ENCODE measurements at places on chromosomes 12 and 14. TPM values are rescaled to one million over a fixed set of nuclear protein-coding genes. Genes with fewer than 3 reads are reported as not detected.

The DAO gene
- not detected for total RNA-seq

DNA sequence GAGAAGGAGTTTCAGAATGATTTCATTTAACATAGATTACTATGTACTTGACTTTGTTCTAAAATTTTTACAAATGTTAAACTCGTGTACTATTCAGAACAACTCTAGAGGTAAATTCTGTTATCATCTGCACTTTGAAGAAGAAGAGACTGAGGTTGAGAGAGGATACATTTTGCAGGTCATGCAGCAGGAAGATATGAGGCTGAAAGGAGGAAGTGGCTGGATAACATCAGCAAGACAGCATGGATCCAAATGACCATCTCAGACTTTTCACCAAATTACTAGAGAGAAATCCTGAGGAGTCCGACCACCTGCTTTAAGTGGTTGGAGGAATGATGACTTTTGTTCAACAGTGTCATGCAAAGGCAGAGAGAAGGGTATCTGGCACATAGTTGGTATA, 84.9 kb downstream of the ASCL4 start:
- DNase-seq = no peak

- DNase-seq = no peak
These were observed 150.4 kb upstream of the MAX start for GRCh38 chr14:65252482-65253255.

DNA sequence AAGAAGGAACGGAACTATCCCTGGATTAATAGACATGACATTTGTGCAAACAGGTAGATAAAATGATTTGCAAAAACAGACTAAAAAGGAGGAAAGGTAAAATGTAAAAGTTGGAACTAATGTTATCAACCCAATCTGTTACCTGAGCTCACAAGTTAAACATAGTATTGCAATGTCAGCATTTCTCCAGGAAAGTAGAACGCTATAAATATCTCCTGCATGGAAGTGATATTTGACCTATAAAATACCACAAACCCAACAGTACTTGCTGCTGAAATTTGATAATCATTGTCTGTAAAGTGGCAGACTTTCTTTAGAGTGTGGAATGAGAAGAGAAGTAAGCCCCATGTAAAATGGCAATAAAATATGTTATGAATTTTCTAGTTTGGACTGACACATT, 1435.7 kb downstream of the LRFN5 start:
- no peak for DNase-seq

- DNase-seq = peak; percentile 11
These were observed 61.3 kb downstream of the ARF6 start for GRCh38 chr14:49954171-49954631.

DNA sequence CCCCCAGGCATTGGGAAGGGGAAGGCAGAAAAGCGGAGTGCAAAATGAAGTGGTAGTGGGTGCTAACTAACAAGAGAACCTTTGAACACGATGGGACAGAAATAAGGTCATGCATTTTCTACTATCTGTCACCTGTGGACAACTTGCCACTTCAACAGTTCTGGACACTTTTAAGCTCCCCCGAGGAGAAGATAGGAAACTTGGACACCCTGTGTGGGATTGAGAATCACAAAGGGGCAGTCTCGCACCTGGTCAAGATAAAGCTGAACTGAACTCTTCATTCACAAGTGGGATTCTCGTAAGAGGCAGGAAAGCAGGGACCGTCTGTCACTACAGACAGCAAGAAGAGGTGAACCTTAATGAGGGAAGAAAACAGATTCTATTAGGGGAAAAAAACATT, 51.6 kb downstream of the EIF2S3B start:
- no peak for DNase-seq

DNA sequence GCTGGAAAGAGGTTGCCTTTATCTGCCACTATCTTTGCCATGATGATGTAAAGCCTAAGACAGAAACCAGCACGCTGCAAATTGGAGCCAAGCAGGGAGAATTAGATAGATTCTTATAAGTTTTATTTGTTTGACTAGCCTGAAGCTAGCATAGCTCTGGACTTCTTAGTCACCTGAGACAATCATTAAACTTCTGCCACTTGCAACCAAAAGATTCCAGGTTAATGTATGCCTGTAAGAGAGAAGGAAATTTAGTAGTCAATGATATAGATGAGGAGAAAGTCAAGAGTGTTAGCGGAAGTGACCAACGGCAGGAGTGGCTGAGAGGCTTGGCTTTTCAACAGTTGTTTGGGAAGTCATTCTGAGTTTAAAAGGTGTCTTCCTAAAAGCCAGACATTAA, 1106.6 kb downstream of the VRK1 start:
- DNase-seq = no peak

- DNase-seq = no peak
These were observed 29.7 kb downstream of the NOS1 start for GRCh38 chr12:117331691-117332090.

The OTUB2 gene
- not detected for total RNA-seq

DNA sequence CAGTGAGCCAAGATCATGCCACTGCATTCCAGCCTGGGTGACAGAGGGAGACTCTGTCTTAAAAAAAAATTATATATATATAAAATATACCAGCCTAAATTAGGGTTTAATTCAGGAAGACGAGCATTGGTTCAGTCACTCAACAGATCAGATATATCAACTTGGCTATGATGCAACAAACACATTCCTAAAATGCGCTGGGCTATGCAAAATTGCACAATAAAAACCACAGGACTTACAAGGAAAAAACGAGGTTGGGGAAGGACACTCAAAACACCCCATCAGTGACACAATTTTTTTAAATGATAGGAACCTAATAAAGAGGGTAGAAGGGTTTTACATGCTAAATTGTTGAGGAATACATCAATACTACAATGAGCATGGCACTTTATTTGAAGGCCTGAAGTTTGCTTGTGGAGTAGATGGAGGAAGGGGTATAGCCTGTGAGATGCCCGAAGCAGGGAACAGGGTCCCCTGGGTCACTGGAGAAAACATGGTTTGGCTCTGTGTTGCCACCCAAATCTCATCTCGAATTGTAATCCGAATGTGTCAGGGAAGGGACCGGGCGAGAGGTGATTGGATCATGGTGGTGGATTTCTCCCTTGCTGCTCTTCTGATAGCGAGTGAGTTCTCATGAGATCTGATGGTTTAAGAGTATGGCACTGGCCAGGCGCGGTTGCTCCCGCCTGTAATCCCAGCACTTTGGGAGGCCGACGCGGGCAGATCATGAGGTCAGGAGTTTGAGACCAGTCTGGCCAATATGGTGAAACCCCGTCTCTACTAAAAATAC, 71.2 kb downstream of the TNFAIP2 start:
- DNase-seq = no peak

The GPR68 gene
- not detected for total RNA-seq

GRCh38 chr14:67961676-67962075, 142.1 kb downstream of the RAD51B start:
- no peak for DNase-seq

The TCP11L2 gene
- 39.1 TPM for total RNA-seq

- no peak for DNase-seq
These were observed 1.5 kb downstream of the COX16 start for GRCh38 chr14:70357985-70358384.

DNA sequence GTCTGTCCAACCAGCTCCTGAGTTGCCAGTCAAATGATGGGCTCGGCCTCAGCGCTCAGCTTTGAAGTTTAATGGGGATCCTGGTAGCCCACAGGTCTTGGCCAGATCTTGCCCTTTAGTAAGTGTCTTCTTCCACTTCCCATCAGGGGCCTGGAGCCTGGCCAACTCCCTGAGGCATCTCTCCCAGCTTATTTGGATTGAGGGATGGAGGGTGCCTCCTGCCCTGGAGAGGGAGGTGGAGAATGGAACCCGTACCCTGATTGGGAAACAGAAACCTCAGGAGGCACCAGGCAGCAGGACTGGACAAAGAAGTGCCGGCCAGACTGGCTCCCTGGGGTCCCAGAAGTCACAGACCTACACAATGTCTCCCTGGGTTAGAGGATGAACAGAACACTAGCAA, 40.5 kb upstream of the LTBP2 start:
- DNase-seq = no peak

DNA sequence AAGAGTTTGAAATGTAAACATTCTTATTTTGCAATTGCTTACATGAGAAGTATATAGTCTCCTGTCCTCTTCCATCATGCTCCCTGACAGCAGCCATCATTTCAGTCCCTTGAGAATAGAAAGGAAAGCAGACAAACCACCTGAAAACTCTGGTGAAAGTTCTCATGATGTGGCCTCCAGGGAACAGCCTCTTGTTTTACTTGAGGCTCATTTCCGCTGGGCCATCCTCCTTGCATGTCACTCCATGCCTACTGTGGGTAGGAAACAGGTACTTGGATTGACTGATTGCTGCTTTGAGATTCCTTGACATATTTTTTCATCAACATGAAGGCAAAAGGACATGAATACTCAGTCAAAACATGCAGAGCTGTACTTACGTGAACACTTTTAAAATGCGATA, 6.0 kb downstream of the SYT1 start:
- no peak for DNase-seq

DNA sequence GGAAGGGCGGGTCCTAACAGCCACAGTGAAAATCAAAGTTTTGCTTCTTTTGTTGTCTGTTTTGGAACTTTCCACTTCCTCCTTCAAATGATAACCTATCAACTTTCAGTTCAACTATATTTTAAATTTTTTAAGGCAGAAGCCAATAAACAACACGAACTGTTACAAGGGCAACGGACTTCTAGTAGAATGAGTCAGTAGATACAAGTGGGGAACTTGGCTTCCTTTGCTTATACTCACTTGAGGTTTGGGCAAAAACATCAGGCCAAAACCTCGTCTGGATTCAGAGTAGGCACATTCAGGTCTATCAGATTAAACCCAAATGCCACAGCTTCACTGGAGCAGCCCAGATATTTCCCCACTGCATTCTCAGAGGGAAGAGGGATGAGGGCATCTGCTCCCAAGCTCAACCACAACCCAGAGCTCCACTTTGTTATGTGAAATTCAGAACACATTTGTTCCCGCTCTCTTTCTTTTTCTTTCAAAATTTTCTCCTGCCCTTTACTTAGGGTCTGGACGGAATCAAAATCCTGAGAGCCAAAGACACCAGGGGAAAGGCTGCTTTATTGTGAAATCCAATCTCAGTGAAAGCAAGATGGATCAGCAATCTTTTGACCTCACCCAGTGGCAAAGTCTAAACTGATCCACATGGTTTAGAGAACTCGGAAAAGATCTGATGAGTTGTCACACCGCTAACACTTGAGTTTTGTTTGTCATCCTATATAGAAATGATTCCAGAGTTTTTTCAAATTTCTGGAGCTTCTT, 152.5 kb upstream of the BTG1 start:
- no peak for DNase-seq

The FGD4 gene
- 60.3 TPM for total RNA-seq

DNA sequence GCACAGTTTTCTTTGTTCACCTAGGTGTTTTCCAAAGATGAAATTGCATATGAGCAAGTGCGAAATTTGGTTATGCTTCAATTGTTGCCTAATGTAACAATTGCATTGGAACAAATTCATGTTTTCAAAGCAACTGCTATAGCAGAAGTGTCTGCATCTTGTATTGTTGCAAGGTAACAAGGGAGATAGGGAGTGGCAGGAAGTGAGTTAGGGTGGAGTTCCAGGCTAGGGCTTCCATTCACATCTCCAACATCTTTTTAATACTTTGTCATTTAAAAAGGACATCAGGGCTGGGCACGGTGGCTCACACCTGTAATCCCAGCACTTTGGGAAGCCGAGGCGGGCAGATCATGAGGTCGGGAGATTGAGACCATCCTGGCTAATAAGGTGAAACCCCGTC, 312.3 kb upstream of the E2F7 start:
- DNase-seq = no peak

The OR4Q2 gene
- not detected for total RNA-seq

- no peak for DNase-seq
These were observed 4.0 kb downstream of the TRIP11 start for GRCh38 chr14:92035890-92036289.

GRCh38 chr12:51823875-51824565, 24.5 kb downstream of the FIGNL2 start:
- DNase-seq = no peak

DNA sequence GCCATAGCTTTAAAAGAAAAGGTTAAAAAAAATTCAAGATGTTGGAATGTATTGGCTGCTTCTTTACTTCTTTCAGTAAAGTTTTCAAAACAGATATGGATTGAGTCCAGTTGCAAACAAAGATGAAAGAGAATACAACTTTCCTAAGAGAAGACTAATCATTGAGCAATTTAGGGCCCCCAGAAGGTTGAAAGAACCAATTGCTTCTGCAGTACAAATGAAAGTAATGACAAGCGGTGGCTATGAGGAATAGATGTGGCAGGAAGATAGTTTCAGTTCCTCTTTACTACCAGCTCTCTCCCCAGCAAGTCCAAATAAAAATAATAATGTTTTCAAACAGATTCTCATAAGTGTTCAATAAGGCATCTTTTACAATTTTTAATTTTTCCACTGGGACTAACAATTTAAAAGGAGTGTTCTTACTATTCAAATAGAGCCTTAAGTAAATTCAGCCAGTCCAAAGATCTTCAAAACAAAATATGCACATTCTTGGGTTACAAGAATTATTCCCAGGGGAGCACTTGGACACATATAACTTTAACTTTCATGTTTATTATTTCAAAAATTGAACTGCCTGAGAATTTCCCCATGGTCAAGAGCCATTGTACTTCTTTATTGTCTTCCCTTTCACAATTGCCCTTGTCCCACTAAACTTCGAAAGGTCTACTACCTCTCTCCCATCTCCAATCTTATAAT, 62.3 kb upstream of the PPP1R12A start:
- no peak for DNase-seq

The CTDSP2 gene
- total RNA-seq = 95.2 TPM

DNA sequence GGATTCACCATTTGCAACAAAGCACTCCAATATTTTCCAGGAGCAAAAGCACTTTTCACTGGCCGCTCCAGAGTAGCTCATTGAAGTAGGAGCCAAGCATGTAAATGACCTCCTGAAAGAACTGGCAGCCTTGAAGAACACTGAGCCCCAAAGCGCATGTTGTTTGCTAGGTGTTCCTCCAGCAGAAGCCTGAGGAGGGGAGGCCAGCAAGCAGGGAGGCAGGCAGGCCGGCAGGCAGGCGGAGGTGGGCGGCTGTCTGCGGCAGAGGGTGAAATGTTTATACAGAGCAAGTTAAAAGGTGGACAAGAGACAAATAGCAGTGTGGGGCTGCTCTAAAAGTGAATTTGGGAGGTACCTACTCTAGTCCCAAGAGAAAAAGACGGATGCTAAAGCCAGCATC, 439.4 kb downstream of the CCDC91 start:
- DNase-seq = no peak

- DNase-seq = no peak
These were observed 85.9 kb downstream of the ARMH4 start for GRCh38 chr14:58066115-58066514.

DNA sequence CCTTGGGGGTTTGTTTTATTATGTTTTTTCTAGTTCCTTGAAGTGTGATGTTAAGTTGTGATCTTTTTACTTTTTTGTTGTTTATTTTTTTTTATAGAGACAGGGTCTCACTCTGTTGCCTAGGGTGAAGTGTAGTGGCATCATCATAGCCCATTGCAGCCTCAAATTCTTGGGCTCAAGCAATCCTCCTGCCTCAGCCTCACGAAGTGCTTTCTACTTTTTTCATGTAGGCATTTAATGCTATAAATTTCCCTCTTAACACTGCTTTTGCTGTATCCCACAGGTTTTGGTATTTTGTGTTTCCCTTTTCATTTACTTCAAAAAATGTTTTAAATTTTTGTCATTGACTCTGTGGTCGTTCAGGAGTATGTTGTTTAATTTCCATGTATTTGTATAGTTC, 26.6 kb upstream of the PRPF39 start:
- no peak for DNase-seq

- peak; percentile 53 for DNase-seq
These were observed 343.2 kb downstream of the PDZRN4 start for GRCh38 chr12:41531147-41531829.

Measured in gastrocnemius medialis (tissue), 4 donors.